ENCODE measurements at places on chromosomes 6 and 20.

GRCh38 chr20:45230631-45231030 is 9.5 kb downstream of the SEMG2 start:
- DNase-seq: no peak

DNA sequence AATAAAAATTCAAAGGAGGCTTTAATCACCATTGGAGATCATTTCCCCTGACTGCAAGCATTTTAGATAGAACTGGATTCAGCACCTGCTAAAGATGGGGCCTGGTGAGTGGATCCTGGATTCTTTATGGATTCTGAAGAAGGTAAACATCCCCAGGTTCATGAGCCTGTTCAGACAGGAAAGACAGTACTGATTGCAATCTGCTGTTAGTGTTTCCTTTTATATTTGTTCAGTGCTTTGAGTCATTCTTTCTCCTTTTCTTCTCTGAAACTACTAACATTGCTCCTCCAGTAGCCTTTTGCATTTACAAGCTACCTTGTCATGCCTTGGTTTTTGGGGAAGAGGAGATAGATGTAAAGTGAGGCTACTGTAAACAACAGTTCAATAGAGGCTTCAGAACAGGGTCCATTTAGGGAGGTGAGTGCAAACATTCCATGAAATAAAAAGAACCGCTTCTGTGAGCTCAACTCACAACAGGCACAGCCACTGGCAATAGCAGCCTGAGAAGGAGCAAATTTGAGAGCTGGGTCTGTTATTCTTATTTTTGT is 66.4 kb upstream of the PRL start:
- DNase-seq: no peak

DNA sequence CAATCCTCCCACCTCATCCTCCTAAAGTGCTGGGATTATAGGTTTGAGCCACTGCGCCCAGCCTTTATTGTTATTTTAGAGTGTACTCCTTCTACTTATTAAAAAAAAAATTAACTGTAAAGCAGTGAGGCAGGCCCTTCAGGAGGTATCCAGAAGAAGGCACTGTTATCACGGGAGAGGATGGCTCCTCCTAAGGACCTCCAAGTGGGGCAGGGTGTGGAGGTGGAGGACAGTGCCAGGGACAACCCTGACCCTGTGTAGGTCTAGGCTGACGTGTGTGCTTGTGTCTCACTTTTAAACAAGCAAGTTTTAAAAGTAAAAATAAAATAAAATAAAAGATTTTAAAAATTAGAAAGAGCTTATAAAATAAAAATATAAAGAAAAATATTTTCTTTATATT is 23.7 kb upstream of the TAF4 start:
- no peak for DNase-seq

DNA sequence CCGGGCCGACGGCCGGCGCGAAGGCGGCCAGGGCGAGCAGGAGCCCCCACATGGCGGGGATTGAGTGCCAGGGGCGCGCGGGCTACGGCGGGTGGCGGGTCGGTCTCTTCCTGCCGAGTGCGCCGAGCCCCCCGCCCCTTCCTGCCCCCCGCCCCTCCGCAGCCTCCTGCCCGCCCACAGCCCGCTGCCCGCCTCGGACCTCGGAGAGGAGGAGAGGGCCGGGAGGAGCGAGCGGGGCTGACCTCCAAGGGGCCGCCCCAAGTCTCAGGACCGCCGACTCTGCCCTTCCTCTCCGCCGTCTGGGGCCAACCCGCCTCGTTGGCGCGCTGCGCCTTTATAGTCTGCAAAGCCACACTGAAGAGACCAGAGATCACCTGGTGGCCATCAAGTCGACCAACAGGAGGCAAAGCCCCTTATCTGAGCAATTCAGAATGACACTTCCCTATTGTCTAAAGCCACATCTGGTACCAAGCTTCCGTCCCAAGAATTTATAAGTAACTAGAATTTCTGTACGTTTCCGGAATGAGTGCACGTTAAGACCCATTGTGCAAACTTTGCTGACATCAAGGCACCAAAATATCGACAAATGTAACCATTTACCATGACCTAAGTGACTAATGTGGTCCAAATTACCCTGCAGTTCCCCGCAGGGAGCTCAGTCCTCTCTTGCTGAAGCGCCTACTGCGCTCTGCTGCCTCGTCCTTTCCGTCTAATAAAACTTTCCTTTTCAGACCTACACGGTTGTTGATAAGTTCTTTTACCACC is at the start of gene CPXM1:
TSS of gene CPXM1 (minus strand) at position 107 of the 765 bp plus-strand sequence. CDS start at position 52, 55 bp downstream.
- no peak for DNase-seq

GRCh38 chr6:77548662-77549366 is 85.5 kb upstream of the HTR1B start:
- no peak for DNase-seq

All from fibroblast of the aortic adventitia (primary cell).